ENCODE measurements at places on chromosomes 7 and 10.

- DNase-seq, result no peak
Measured at GRCh38 chr7:22357311-22358175, 589 bp upstream of the RAPGEF5 start.

GRCh38 chr7:128737867-128738385 lies 1.2 kb upstream of the CALU start:
- no peak for DNase-seq

GRCh38 chr10:55223352-55223751 lies 422.3 kb upstream of the PCDH15 start:
- DNase-seq, result no peak

DNA sequence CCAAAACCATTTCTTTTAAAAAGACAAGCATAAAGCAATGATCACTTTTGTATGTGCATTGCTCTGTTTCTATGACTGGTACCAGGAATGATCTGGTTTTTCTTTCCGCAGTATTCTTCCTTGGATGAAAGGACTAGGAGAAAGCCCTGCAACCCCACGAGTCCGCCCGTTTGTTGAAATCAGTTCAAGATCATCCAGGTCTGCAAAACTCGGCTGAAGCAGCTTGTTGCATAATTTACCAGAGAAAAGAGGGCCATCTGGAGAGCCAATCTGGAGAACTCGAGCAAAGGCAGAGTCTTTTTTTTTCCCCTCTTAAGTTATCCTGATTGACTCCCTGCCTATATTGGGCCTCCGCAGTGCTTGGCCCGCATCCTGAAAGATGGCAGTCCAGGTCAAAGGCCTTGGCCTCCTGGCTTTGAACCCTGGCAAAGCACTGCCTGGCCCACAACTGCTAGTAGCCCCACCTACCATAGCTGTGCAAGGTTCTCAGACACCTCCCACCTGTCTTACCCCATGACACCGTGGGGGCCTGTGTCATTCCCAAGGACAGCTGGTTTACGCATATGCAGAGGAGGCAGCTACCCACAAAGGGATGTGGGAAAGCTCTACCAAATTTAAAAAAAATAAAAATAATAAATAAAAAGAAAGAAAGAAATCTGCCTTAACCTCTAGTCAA lies 572.2 kb downstream of the INHBA start:
- no peak for DNase-seq

DNA sequence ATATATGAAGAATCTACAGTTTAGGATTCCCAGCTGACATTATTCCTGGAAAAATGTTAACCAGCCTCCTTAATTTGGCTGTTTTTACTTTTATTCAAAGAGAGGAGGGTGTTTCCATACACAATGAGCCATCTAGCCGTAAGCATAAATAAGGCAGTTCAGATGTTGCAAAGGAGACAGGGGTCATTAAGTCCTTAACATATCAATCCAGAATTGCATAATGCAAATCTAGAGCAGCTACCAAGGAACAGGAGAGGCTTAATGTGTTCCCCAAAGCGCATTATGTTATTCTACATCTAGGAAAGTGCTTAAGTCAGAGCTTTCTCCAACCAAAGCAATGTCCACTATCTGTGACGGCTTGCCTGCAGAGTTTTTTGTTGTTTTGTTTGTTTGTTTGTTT lies 32.4 kb upstream of the TCF7L2 start:
- no peak for DNase-seq

DNA sequence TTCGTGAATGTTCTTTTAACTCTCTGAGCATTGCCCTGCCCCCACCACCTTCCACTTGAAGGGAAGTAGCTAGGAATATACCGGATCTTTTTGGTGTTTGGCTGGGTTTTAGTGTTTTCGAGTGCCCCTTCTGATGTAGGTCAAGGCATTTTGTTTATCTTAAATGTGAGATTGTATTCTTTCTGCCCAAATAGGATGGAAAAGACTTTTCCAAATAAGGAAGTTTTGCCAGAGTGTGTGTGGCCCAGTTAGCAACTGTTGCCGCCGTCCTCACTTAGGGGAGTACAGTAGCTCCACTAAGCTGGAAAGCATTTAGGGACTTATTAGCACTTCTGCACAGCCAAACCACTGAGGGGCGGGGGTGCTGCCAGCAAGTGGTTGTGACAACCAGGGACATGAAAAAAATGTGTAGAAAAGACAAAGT lies 29.8 kb upstream of the VCL start:
- no peak for DNase-seq
